Stimulated activated CD4-positive, alpha-beta T cell treated with anti-CD3 and anti-CD28 coated beads, Interleukin-4, amount 100 ng/mL, for 4 hours (primary cell): ENCODE measurements at places on chromosomes 5 and 9.

DNA sequence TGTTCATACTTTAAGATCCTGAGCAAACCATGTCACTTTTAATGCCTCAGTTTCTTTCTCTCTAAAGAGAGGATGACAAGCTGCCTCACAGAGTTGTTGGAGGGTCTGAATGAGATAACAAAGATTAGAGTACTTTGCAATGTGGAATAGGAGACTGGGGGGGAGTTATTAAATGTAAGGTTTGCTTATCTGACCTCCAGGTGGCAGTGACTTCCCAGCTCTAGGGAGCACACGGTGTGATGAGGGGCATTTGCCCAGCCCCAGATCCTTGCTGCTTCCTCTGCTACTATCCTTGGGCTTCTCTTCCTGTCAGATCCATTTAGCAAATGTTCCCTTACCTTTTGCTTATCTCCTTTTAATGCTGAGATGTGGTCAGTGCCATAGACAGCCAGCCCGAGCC is 30.7 kb downstream of the ENHO start:
- no peak for DNase-seq

- DNase-seq, result no peak
These were observed 277.3 kb downstream of the DMRT2 start for GRCh38 chr9:1327467-1327866.

DNA sequence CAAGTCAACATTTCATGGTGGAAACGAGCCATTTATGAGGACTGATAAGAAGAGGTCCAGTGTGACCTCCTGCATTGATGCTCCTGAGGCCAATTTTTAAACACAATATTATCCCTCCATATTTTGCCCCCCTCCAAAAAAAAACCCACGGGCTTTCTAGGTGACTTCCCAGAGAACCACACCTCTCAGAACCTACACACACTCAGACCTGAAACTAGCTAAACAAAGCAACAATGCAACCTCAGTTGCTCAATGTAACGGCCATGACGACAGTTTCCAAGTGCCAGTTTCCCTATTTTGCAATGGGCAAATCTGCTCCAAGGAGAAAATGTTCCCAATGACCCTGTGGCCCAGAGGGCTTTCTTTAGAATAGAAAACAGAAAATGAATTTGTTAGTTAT is 3.5 kb downstream of the NRG2 start:
- no peak for DNase-seq

- DNase-seq, result no peak
These were observed 43.1 kb downstream of the ZNF366 start for GRCh38 chr5:72464071-72464470.

DNA sequence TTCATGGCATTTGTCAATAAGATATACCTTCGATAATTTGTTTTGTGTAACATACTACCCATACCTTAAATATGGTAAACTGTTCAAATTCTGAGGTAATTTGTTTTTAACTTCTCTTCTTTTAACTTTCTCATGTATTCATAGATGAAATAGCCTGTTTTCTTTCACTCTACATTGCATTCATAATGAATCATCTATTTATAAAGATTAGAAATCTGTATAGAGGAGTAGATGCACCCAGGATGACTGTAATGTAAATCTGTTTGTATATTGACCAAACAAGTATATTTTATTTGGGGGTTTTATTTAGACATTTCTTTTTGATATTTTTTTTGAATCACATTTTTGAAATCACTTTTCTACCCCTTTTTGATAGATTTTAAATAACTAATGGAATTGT is 144.6 kb downstream of the CD180 start:
- no peak for DNase-seq

DNA sequence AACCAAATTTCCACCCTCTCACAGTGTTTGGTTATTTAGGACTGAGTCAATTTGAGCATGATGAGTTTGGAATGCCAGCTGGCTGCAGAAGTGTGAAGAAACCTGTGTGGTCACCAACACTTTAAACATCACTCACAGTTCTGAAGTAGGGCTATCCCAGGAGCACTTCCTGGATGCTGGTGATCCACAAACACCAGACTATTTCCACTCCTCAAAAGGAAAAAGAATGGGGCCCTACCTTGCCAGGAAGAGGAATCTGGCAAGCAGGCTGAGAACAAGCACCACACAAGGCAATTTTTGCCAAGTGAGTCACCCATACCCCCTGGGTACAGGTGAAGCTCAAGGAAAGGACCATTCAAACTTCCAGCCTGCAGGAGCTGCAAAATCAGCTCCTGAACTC is 294.2 kb upstream of the PTGER4 start:
- no peak for DNase-seq

- no peak for DNase-seq
These were observed 1371.4 kb downstream of the MAT2B start for GRCh38 chr5:164876793-164877192.

GRCh38 chr5:94312298-94312697 is 306.1 kb downstream of the KIAA0825 start:
- no peak for DNase-seq

- no peak for DNase-seq
These were observed 144.2 kb downstream of the GADD45G start for GRCh38 chr9:89748831-89749499.

GRCh38 chr5:115778417-115778816 is 38.0 kb downstream of the CDO1 start:
- no peak for DNase-seq

DNA sequence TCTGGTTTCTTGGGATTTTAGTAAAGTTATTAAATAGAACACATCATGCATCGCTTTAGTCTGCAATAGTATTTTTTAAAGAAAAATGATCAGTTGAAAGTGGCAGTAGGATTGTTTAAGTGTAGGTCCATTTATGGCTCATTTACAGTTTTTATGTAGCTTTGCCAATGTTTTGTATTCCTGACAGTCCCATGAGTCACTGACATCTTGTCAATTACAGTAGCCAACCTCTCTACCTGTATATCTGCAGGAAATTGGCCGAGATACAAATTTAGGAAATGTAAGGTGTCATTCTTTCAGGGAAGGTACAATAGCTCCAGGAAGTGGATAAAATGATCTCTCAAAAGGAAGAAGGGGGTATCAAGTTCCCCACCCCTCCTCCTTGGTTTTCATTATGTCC is 47.7 kb upstream of the MTAP start:
- DNase-seq, result no peak

- DNase-seq, result no peak
These were observed 2.9 kb upstream of the VCP start for GRCh38 chr9:35075358-35075757.

GRCh38 chr5:8057769-8058168 is 188.8 kb downstream of the MTRR start:
- no peak for DNase-seq

DNA sequence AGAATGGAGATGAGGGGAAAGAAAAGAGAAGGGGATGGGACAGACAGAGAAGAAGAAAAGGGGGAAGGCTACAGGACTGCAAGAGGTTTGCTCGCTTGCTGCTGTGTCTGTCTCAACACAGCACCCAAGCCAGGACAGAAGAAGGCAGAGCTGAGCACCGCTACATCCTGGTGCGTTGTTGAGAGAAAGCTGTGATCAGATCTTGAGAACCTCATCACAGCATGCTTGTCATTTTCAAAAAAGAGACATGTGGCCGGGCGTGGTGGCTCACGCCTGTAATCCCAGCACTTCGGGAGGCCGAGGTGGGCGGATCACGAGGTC is 110.9 kb downstream of the NXNL2 start:
- no peak for DNase-seq

- no peak for DNase-seq
These were observed 119.9 kb downstream of the EHMT1 start for GRCh38 chr9:137738703-137739102.

DNA sequence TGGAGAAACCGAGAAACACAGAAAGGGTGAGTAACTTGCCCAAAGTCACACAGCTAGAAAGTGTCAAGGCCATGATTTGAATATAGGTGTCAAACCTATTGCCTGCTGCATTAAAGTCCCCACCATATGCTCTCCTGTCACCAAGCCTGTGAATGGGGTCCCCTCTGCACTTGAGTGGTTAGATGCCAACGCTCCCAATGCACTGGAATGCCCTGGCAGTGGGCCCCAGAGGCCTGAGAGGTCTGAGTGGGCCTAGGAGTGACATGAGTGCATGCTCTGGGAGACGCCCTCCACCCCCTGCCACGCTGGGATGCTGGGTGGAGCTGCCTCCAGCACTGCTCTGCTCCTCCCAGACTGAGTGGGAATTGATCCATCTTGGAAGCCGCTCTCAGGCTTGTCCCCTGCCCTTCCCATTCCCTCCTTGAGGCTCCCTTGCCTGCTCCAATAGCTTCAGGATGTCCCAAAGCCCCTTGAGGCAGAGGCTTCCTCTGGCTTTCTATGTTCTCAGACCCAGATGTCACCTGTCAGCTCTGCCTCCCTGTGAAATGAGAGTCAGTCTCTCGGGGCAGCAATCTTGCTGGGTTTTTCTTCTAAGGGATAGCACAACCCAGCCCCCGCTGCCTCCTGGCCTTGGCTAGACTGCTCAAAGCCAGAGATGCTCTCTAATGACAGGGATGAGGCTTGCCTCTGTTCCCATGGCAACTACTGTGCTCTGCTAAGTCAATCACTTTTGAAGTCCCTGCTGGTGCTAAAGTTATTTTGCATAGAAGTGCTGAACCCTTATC is 6.6 kb upstream of the ARSI start:
- DNase-seq, result no peak

DNA sequence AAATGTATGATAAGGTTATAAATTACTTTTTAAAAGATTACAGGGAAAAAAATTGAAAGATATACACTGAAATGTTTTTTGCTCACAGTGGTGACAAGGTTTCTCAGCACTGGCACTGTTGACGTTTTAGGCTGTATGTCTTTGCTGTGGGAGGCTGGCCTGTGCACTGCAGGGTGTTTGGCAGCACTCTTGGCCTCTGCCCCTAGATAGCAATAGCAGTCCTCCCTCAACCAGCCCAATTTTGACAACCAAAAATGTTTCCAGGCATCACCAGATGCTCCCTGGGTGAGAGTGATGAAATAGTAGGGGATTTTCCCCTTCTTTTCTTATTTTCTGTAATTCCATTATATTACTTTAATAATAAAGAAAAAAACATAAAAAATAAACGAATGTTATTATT is 3.3 kb downstream of the CD274 start:
- no peak for DNase-seq

DNA sequence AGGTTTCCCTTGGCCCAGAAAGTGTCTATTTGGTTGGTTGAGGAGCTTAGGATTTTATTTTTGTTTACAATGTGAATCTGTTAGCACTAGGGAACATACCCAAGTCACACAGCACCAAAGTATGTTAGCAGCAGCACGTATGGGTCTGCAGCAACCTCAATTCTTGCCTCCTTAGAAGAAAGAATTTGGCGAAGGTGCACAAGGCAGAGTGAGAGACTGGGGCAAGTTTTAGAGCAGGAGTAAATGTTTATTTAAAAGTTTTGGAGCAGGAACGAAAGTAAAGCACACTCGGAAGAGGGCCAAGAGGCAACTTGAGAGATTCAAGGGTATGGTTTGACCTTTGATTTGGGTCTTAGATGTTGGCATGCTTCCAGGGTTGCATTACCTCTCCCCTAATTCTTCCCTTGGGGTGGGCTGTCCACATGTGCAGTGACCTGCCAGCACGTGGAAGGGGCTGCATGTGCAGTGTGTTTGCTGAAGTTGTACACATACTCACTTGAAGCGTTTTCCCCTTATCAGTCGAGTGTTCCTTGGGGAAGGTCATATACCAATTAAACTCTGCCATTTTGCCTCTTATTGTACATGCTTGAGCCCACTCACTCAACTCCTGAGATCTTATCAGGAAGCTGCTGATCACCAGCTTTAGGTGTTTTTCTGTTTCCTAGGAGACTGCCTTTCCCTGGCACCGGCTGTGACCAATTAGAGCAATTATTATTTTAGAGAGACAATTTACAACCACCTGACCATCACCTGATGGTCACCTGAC is 64.9 kb upstream of the SHC3 start:
- no peak for DNase-seq

GRCh38 chr9:136011703-136012496 is 50.7 kb upstream of the UBAC1 start:
- no peak for DNase-seq

DNA sequence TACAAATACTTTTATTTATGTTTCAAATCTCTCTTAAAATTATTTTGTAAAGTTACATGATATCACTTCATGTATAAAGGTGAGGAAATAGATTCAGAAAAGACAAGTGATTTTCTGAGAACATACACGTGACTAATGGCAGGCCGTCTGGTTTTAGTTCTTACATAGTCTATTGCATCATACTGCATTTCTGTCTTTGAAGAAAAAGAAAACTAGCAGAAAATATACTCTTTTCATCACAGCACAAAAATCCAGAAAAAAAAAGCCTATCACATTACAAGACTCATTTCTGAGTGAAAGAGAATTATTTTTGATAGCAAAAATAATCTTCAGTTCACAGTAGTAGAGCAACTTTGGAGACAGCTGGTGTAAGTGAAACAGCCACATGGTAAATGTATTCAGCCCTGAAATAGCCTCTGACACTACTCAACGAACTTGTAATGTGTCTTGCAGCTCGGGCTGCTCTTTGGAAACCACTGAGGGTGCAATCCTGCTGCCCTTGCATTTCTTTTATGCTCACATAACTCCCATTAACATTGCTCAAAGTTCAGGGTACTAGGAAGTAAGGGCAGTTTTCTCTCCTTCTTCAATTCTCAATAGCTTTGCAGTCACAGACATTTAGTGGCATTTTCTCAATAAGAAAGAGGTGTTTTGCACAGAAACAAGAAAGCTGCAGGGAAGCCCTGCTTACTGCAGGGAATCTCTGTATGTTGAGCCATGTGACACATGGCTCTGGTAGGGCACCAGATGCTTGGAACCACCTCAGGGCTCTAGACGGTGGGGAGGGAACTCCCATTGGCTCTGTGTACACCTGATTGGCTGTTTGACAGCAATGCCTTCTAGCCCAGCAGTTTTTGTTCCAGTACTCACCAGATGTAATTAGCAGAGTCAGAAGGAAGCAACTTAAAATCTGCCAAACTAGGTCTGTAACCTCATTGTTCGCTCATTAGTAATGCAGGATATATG is 845.3 kb upstream of the PTPRD start:
- no peak for DNase-seq

- no peak for DNase-seq
These were observed 161.2 kb upstream of the PTGER4 start for GRCh38 chr5:40518485-40518917.

GRCh38 chr5:94517490-94518488 is 100.6 kb downstream of the KIAA0825 start:
- DNase-seq, result no peak

- DNase-seq, result no peak
These were observed 588.8 kb upstream of the KLF4 start for GRCh38 chr9:108078375-108078774.

DNA sequence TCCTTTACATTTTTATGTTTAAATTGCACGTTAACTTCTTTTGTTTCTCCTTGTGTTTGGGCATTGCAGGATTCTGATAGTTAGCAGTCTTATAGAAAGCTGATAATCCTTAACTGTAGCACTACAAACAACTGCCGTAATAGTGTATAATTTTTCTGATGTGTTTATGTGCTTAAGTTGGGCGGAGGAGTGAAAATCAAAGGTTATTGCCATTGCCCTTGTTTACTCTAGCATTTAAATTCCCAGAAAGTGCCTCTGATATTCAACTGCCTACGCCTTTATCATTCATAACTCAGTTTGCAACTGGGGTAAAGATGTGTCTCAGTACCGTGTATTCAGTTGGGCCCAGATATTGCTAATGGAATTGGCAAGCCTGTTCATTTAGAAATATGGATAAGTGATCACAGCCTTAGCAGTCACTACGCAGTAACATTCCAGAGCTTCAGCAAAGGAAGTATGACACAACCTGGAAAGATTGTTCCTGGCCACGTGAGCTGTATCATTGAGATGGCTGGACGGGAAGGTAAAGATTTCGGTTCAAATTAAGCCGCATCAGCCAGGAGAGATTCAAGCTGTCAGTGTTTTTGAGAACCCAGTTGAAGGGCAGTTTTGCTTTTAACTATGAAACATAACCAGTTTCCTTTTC is 28.1 kb upstream of the LRRTM2 start:
- DNase-seq, result no peak
